ENCODE measurements at places on chromosomes 16 and 17.
A peak's percentile ranks its signal among the peaks of the same experiment; 100 is the strongest.

DNA sequence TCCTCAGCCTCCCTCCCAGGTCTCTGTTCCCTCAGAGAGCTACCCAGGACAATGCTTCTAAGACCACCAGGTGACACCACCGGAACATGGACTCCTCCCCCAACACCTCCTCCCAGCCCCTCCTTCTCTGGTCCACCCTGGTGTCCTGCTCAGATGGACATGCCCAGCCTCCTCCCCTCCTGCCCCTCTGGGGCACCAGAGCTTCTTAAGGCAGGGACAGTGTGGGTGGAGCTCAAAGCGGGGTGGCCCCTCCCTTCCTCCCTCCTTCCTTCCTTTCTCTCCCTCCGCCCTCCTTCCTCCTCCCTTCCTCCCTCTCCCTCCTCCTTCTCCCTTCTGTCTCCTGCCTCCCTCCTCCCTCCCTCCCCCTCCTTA is 22.7 kb downstream of the TRPV3 start:
- peak; percentile 26 for DNase-seq

- DNase-seq, result no peak
Measured at GRCh38 chr17:30580916-30581315, 103.7 kb downstream of the GOSR1 start.

DNA sequence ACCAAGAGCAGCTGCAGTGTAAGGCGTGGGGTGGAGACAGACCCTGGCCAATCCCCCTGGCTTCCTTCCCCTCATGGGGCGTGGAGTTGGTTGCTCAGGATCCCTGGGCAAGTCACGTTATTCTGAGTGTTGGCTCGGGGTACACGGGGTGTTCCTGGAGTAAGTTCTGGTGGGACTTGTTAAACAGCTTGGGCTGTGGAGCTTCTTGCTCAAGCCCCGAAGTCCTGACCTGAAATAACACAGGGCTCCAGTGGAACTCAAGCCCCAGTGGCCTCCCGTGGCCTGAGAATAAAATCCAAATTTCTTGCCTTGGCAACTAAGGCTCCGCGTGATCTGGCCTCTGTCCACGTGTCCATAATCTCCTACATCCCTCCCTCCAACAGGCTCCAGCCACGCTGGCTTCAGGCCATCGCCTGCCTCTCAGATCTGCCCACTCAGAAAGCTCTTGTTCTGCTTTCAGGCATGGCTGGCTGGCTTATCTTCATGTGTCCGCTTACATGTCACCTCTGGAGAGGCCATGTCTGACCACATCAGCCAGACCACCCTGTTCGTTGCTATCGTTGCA is 49.3 kb upstream of the BCO1 start:
- DNase-seq, result no peak

DNA sequence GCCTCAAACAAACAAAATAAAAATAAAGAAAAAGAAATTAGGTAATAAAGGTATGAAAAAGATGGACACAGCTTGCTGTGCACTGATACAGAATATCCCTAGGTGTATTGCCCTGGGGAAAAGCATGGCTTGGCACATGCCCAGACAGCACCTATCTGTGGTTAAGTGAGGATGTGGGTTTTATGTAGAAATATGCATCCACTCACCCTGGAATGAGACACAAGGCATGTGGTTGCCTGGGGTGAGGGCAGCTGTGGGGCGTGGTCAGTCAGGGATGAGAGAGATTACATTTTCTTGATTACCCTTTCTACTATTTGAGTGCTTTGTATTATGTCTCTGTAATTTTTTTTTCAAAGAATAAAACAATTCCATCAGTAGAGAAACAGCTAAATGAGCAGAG is 6.9 kb downstream of the PLLP start:
- DNase-seq, result no peak

- no peak for DNase-seq
Measured at GRCh38 chr16:10964891-10965326, 20.5 kb downstream of the CLEC16A start.

DNA sequence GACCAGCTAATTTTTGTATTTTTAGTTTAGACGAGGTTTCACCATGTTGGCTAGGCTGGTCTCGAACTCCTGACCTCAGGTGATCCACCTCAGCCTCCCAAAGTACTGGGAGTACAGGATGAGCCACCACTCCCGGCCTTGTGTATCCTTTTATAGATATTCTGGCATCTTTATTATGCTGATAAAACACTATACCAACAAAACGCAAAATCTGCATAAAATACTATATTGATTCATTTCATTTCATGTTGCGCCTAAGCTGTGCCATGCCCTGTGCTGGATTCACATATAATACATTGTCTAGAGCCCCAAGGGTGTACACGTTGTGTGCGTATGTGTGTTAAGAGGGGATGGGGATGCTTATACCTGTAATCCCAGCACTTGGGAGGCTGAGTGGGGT is 3.8 kb upstream of the UBE2Z start:
- no peak for DNase-seq

- DNase-seq, result no peak
Measured at GRCh38 chr17:75473246-75473645, 16.8 kb downstream of the TMEM94 start.

DNA sequence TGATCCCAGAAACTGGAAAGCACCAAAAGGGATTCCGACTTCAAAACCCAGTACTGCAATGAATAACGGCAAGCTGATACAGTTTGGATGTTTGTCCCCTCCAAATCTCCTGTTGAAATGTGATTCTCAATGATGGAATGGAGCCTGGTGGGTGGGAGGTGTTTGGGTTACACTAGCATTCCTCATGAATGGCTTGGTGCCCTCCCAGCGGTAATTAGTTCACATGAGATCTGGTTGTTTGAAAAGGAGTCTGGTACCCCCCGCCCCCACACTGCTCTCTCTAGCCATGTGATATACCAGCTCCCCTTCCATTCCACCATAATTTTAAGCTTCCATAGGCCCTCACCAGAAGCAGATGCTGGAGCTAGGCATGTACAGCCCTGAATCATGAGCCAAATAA is 40.1 kb downstream of the RANBP10 start:
- DNase-seq, result no peak

GRCh38 chr17:45230787-45231480 is 9.2 kb downstream of the FMNL1 start:
- DNase-seq, result no peak

DNA sequence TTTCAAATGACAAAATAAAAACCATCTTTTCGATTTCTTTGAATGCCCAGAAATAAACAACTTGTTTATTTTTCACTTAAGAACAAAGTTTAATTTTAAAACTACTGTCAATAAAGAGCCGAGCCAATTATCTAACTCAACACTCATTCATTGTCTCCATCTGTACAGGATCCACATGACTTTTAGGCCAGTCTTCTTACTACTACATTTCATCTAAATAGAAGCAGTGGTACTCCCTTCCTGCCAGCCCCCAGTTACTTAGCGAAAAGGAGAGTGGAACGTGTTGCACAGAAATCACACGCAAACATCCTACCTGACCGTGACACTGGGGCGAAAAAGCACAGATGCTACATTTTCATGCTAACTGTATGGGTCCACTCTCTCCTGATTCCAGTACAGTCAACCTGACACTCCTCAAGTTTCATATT is 1.2 kb downstream of the GNA13 start:
- DNase-seq, result no peak

DNA sequence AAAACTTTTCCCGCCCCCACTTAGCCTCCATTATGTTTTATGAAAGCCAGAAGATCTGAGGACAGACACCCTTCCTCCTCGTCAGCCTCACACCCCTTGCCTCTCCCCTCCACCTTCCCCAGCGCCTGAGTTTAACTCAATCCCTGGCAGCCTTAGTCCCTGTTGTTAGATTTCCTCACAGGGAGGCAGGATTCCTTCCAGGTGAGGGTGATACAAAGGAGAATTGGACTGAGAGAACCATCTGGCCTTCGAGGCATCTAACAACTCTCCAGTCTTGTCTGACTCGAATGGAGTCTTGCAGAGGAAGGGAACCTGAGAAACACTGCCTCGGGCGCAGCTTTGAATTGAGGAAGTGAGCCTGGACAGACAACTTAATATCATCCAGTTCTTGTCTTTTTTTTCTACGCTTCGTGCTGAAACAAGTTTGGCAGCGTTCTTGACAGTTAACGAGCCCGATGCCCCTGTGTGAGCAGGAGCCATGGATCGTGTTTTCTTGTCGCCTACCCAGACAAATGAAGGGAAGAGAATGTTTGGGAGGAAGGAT is 1.3 kb upstream of the ZNF768 start:
- no peak for DNase-seq

- no peak for DNase-seq
Measured at GRCh38 chr16:63702981-63703590, 1418.8 kb downstream of the CDH11 start.

GRCh38 chr17:77793146-77793970 is 165.1 kb upstream of the TNRC6C start:
- DNase-seq, result no peak

DNA sequence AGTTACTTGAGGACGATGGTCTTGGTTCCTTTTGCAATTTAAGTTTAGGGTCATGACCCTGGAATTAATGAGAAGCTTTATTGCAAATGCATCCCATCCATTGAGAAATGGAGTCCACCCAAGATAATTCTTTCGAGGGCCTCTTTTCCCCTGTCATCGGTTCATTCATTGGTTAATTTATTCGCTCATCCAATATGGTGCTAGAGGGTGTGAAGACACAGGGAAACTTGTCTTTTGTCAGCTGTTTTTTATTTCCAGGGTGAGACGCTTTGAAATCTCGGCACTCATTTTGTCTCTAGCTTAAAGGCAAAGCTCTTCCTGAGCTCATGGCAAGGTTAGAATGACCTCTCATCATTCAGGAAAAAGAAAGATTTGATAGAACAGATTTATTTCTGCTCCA is 464.2 kb upstream of the EEF2KMT start:
- no peak for DNase-seq

DNA sequence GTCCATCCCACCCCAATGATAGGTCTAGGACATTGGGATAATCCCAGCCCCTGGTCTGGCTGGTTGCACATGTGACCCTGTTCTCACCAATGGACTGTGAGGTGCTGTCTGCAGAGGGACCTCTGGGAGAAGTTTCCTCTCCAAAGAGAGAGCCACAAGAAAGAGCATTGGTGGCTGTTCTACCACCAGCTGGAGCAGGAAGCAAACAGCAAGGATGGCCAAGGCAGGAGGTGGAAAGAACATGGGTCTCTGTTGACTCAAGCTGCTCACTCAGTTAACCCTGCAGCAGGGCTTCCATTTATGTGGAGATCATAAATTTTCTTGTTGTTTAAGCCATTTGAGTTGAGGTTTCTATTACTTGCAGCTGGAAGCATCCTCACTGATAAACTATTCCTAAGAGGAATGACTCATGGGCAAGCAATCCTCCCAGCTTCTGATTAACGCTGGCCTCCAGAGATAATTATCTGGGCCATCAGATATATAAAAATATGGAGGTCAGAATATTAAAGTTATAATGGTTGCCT is 52.6 kb downstream of the CYB5B start:
- no peak for DNase-seq

DNA sequence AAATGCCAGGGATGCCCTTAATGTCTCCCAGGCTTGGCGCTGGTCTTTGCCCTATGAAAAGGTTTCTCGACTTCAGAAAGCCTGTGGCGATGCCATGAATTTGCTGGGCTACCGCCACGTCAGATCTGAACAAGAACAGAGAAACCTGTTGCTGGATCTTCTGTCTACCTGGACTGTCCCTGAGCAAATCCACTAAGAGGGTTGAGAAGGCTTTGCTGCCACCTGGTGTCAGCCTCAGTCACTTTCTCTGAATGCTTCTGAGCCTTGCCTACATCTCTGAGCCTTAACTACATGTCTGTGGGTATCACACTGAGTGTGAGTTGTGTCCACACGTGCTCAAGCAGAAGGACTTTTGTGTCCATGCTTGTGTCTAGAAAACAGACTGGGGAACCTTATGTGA is 11.4 kb downstream of the CHST4 start:
- DNase-seq, result peak; percentile 52

GRCh38 chr17:73261617-73261951 is at the start of gene CPSF4L:
Gene CPSF4L (minus strand): TSS chr17:73261880. CDS start chr17:73261818, 62 bp downstream.
- DNase-seq, result no peak

GRCh38 chr17:41681776-41682175 is 6.9 kb upstream of the EIF1 start:
- DNase-seq, result no peak

Data from nephron progenitor cell (in vitro differentiated cells).